Aorta (tissue), 5 donors: ENCODE measurements at places on chromosomes 16 and 17. TPM values are rescaled to one million over a fixed set of nuclear protein-coding genes. Genes with fewer than 3 reads are reported as not detected.
A peak's percentile ranks its signal among the peaks of the same experiment; 100 is the strongest.

- no peak for DNase-seq
These were observed 17.2 kb downstream of the CD300LB start for GRCh38 chr17:74513987-74514631.

GRCh38 chr17:46122486-46122871, 70.8 kb downstream of the KANSL1 start:
- DNase-seq = no peak

DNA sequence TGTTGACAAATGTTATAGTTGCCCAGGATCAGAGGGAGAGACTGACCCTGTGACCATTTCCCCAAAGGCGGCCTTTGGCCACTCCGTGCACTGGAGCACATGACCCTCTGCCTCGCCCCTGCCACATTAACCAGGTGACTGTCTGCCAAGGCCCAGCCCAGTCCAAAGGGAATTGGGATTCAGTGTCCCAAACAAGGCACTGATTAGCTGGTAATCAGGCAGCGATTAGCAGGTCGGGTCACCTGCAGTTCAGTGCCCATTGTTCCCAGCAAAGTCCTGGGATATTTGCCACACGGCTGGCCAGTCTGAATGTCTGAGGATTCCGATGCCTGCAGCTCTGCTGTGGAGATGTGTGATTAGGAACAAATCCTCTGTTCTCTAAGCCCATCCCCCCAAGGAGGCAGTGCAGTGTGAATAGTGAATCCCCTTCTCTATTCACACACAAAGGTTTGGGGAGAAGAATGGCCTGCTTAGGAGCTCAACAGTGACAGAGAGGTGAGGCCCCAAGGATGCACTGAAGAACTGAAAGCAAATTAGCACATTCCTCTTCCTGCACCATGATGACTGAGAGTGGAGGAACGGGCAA, 123.1 kb upstream of the MAF start:
- DNase-seq = no peak

GRCh38 chr16:72247821-72248253, 75.9 kb upstream of the PMFBP1 start:
- DNase-seq = no peak

Gene SNAI3
- 0.71 TPM for total RNA-seq

Gene CENPT
- 57.9 TPM for total RNA-seq

- peak; percentile 74 for DNase-seq
These were observed 712 bp downstream of the TMEM256 start for GRCh38 chr17:7403043-7403726.

Gene KRTAP9-2
- not detected for total RNA-seq

- DNase-seq = no peak
These were observed 190.3 kb upstream of the MAF start for GRCh38 chr16:79790854-79791253.

DNA sequence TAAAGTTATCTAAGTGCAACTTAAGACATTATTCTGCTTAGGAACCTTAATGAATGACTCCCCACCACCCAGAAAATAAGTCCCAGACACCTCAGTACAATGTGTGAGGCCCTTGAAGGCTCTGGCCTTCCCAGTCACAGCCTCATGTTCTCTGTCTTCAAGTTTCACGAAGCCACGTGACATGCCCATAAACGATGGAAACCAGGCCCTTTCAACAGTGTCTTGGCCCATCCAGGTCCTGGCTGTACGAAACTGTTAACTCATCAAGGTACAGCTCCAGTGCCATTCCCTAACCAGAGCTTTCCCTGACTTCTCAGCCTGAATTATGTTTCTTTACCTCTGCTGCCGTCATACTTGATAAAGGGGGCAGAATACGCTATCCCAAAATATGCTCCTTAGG, 69.0 kb downstream of the ARHGAP17 start:
- no peak for DNase-seq

GRCh38 chr17:42133461-42134041, 10.9 kb downstream of the HSPB9 start:
- no peak for DNase-seq

DNA sequence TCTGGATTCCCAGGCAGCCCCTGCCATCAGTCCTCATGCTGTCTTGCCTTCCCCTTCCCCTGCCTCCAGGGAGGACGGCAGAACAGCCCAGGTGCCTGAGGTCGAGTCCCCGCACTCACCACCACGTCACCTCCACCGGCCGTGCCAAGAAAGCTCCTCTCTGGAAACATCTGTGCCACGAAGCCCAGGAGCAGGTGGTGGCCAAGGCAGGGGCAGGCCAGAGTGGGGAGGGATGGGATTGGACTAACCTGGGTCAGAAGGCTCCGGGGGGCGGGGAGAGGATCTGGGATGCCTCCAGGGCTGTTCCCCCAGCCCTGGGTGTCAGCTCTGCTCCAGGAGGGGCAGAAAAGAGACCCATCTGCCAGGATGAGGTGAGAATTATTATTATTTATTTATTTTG, 7.4 kb upstream of the DPEP1 start:
- no peak for DNase-seq

DNA sequence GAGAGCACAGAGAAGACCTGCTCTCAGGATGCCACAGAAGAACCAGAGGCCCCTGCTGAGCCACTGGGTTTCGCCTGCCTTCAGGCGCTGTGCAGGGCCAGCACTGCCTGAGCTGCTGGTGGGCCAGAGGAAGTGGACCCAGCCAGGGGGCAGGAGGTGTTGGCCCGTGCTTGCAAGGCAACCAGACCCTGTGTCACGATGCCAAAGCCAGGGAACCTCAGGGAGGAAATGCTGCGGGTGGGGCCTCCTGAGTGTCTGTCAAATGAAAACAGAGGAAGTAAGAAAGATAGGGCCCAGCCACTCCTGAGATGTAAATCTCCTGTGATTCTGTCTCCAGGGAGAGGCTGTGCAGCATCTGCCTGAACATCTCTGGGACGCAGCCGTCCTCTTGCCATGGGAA, 58.1 kb upstream of the ADORA2B start:
- no peak for DNase-seq

- no peak for DNase-seq
These were observed 13.8 kb downstream of the IL34 start for GRCh38 chr16:70659953-70660671.

GRCh38 chr16:57866529-57866918, 64.2 kb upstream of the KIFC3 start:
- DNase-seq = no peak

- DNase-seq = no peak
These were observed 563.9 kb downstream of the TMEM114 start for GRCh38 chr16:8026450-8026849.

DNA sequence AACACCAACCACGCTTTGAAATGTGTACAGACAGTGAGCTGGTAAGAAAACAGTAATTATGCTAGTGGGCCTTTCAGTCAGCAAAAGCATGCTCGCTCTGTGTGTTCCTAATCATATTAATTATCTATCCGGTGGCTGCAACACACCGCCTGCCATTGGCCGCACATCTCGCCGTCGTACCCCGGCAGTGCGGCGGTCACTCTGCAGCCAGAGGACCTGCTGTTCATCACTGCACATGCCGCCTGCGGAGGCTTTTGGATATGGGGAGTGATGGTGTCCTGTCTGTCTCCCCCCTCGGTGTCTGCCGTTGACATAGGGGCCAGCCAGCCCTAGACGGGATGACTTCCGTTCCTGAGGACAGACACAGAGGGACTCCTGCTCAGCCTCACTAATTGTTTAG, 68.5 kb downstream of the RPA1 start:
- DNase-seq = peak; percentile 12

Gene UNC45B
- not detected for total RNA-seq

DNA sequence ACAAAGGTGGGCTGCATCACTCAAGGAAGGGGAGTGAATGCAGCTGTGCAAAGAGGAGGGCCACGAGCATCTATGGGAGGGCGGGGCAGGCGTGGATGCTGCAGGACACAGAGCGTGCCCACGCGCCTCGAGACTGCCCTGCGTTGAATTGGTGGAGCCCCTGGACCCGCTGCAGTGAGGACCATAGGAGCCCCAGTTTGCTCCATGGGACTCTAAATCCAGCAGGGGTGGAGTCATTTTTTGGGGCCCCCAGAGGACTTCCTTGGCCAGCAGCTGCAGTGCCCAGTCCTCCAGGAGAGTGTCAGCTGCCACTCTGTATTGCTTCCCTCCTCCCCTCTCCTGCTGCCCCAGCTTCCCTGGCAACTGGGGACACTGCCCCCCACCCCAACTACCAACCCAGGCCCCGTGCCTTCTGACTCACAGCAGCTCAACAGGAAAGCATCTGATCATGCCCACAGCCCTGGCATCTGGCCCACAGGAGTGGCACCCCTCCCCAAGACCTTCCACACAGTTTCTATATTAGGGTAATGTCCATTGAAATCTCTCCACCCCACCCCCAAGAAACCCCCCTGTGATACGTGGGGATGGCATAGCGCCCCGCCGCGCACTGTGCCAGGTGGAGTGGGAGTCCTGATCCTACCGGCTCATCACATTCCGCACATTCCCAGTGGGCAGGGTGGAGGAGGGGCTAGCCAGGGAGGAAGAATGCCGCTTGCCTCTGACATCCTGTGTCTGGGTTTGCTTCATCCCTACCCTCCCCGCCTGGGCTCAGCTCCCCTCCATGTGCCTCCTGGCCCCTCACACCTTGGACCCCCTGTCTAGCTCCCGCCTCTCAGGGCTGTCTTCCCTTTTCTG, 27.8 kb upstream of the ITGA3 start:
- DNase-seq = peak; percentile 84

- DNase-seq = no peak
These were observed 5.7 kb downstream of the SNX11 start for GRCh38 chr17:48113201-48113676.

DNA sequence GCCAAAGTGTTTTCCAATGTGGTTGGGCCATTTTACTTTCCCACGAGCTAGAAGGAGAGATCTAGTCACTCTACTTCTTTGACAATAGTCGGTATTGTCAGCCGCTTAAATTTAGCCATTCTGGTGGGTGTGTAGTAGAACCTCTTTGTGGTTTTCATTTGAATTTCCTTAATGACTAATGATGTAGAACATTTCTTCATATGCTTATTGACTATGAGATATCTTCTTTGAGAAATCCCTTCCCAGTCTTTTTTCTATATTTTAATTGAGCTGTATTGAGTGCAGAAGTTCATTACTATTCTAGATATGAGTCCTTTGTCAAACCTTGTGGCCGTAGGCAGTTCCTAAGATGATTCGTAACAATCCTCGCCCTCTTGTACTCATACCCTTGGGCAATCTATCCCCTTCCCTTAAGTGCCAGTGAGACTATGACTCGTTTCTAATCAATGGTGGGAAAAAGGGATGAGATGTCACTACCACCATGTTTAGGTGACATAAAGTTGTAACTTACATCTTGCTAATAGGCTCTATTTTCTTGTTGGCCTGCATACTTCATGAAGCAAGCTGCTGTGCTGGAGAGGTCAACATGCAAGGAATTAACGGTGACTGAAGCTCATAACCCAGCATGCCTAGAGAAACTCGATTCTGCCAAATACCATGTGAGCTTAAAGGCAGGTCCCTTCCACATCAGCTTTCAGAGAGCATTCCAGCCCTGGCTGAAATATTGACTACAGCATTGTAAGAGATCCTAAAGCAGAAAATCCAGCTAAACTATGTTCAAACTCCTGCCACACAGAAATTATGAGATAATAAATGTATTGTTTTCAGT, 817.9 kb upstream of the SOX9 start:
- DNase-seq = no peak

DNA sequence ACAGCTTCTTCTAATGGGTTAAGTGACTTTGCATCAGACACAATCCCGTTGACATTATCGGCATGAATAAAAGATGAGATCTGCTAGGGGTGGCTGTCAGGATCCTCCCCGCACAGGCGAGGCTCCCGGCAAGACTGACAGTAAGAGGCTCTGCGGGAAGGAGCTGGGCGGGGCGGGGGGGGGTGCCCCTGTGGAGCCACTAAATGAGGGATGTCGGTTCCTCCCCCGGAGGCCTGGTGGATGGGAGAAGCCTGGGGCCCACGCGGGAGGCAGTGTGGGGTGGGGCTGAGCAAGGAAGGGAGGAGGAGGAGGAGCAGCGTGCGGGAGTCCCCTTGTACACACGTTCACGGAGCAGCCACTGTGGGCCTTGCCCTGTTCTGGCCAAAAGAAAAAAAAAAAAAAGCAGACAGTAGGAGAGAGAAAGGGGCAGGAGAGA, 190.9 kb upstream of the GSE1 start:
- DNase-seq = no peak

DNA sequence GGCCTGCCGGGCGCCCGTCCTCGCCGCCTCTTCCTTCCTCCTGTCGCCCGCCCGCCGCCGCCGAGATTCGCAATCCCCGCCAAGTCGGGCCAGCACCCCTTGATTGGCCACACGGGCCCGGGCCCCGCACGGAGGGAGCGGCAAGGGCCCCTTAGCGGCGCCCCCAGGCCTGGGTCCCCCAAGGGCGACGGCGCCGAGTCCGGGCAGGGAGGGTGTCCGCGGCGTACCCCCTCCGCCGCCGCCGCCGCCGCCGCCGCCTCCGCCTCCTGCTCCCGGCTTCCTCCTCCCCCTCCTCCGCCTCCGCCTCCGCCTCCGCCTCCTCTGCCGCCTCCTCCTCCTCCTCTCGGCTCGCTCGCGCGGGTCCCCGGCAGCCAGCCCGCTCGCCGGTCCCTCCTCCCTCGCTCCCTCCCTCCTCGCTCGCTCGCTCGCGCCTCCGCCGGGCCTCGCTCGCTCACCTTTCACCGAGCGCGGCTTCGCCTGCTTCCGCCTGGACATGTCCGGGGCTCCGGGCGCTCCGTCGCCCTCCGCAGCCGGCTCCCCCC, 561 bp downstream of the ZNF423 start:
- peak; percentile 95 for DNase-seq

Gene GP2
- total RNA-seq = 5.4 TPM

GRCh38 chr16:87145181-87146176, 171.7 kb downstream of the C16orf95 start:
- no peak for DNase-seq

DNA sequence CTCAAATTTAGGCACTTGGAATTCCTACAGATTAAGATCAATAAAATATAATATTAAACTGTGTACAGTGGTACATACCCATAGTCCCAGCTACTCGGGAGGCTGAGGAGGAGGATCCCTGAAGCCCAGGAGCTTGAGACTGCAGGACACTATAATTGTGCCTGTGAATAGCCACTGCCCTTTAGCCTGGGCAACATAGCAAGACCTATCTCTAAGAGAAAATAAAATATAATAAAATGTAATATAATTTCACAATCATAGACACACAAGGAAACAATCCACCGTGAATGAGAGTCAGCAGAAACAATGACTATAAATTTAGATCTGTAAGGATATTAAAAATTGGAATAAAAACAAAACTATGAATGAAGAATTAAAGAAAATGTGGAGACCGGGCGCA, 10.0 kb upstream of the TNK1 start:
- no peak for DNase-seq

Gene CES4A
- 5.5 TPM for total RNA-seq
